ENCODE measurements at places on chromosomes 13 and 19.

- peak; percentile 5 for DNase-seq
These were observed 649.6 kb downstream of the SLITRK1 start for GRCh38 chr13:83232626-83233025.

DNA sequence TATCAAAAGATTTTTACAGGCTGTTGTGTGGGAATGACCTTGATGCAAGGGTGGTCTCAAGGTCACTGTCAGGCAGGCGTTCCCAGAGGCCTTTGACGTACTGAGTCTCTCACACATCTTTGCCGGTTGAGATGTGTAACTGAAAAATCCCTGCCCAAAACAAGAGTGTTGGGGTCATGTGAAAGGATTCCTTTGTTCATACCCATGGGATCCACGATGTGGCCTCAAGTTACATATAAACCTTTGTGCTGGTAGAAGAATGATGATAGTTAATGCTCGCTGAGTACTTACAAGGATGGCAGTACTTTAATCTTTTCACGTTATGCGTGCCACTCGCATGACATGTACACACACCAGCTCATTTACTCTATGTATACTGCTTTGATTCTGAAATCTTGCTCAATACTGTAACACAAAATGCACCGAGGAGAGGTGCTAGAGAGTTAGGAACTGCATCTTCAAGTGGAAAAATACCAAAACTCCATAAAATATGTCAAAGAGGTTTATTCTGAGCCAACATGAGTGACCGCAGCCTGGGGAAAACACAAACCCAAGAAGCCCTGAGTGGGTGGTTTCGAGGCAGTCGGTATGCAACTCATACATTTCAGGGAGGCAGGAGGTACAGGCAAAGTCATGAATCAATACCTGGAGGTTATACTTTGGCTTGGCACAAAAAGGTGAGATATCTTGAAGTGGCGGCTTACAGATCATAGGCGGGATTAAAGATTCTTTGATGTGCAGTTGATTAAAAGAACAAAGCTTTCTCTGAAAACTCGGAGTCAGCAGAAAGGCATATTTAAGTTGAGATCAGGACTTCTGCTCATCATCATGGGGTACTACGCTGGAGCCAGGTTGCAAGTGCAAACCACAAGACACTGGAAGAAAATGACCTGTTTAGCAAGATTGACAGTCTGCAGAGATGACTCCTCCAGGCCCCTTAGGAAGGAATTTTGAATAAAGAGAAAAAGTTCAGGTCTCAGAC lies 87.4 kb upstream of the ARHGEF7 start:
- peak; percentile 55 for DNase-seq

DNA sequence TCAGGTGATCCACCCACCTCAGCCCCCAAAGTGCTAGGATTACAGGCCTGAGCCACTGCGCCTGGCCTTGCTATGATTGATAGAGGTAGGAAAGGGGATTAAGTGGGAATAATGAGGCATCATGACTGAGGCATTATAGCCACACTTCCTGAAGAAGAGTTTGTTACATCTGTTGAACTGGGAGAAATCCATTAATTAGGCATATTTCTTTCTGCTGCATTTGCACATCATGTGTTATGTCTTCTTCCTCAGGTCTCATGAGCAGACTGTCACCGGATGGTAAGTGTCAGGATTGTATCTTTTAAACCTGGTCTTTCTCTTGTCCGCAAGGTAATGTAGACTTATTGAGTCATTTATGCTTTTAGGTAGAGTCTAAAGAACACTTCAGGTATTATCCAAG lies 12.2 kb downstream of the EDDM13 start:
- DNase-seq = no peak

- peak; percentile 87 for DNase-seq
These were observed 368.4 kb downstream of the KLF12 start for GRCh38 chr13:73765651-73766384.

DNA sequence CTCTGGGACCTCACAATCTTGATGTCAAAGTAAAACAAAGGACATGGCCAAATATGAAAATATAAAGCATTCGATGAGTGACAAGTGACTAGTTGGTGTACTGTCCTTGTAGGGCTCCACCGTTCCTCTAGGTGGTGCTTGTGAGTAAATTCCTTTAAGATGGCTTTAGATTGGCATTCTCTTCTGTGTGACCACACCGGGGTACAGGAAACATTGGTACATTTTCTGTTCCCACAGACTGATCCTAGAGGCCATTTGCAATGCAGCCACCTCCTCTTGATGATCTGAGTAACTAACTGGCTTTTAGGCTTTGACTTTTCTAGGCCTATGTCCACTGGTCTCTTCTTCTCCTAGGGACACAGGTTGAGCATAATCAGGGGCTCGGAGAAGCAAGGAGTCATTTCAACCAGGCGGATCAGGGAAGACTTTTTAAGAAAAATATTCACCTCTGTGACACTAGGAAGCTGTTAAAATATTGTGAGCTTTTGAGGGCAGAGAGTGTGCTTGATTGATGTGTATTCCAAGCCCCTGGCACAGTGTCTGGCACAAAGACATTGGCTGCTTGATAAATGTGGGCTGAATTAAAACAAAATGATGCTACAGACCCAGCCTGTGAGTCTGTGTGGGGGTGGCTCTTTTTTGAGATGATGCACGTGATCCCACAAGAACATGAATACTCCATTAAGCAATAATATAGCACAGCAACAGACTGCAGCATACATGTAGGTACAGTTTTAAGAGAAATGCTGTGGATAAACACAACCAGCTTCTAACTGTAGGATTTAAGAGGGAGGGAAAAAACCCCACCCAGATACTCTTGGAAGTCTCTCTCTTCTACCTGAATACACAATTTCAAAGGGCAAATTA lies 21.0 kb downstream of the EPSTI1 start:
- DNase-seq = peak; percentile 37

DNA sequence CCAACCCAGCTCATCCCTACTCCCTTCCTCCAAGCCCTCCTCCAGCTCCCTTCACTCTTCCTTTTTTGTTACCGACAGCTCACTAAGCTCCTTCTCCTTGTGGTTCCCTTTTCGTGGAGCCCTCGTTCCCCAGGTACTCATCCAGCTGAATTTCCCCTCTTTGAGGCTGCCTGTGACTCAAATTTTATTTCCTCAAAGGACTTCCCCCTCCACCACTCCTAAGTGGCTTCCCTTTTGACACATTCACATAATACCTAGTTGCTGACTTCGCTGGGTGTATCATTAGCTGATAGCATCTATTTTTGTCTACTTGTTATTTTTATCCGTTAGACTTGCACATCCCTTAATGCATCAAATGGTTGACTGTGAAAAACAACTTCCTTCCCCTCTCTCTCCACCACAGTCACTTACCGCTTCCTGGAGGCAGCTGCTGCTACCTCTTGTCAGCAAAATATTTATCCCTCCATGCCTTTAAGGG lies 14.5 kb downstream of the FFAR2 start:
- DNase-seq = no peak

- DNase-seq = peak; percentile 98
These were observed at the start of gene EIF3K for GRCh38 chr19:38618590-38619360. TSS of gene EIF3K (plus strand) at chr19:38619188. CDS start at chr19:38619269, 81 bp downstream.

- peak; percentile 96 for DNase-seq
These were observed 71.9 kb upstream of the KLF12 start for GRCh38 chr13:74206061-74206561.

- no peak for DNase-seq
These were observed 8.4 kb downstream of the ZNF776 start for GRCh38 chr19:57755031-57755430.

GRCh38 chr19:40521276-40521675 lies 54.5 kb downstream of the SPTBN4 start:
- peak; percentile 42 for DNase-seq

- DNase-seq = peak; percentile 77
These were observed 1551.1 kb downstream of the EFNB2 start for GRCh38 chr13:104984296-104984818.

DNA sequence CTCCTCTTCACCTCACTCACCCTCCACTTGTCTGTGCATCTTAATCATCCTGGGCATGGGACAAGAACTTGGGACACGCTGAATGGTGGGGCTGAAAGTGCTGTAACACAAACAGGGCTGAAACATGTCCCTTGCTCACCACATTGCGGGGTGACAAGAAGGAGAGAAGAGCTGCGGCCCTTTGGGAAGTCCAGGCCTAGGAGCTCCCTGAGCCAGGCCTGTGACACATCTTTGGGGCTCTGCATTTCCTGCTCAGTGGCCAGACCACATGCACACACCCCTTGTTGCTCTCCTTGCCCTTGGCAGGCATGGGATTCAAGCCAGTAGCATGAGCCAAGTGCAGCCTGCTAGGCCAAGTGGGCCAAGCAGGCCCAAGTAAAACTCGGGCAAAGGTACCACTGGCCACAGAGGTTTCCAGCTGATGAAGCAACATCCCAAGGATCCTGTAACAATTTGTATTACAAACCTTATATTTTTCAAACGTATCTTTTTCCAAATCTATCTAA lies 1384.3 kb upstream of the PCDH20 start:
- no peak for DNase-seq

- no peak for DNase-seq
These were observed 446.4 kb downstream of the COG6 start for GRCh38 chr13:40101708-40102359.

DNA sequence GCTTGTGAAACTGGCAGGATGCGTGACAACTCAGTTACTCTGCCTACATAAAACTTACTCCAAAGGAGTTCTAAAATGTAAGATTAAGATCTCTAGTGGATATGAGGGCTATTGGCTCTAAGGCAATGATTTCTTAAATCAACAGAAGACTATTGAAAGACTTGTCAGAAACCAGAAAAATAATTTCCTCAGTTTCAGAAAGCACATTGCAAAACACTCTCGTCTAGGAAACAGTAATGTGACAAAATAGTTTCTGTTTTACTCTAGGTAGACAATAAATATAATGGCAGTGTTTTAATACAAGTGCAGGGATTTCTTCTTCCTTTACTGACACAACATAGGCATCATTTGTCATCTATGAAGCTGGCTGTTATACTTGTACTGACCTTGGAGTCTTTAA lies 230.1 kb downstream of the KCTD12 start:
- no peak for DNase-seq

- no peak for DNase-seq
These were observed 419.4 kb downstream of the UQCRFS1 start for GRCh38 chr19:28793391-28794168.

- no peak for DNase-seq
These were observed 209.5 kb upstream of the IPO5 start for GRCh38 chr13:97743938-97744337.

DNA sequence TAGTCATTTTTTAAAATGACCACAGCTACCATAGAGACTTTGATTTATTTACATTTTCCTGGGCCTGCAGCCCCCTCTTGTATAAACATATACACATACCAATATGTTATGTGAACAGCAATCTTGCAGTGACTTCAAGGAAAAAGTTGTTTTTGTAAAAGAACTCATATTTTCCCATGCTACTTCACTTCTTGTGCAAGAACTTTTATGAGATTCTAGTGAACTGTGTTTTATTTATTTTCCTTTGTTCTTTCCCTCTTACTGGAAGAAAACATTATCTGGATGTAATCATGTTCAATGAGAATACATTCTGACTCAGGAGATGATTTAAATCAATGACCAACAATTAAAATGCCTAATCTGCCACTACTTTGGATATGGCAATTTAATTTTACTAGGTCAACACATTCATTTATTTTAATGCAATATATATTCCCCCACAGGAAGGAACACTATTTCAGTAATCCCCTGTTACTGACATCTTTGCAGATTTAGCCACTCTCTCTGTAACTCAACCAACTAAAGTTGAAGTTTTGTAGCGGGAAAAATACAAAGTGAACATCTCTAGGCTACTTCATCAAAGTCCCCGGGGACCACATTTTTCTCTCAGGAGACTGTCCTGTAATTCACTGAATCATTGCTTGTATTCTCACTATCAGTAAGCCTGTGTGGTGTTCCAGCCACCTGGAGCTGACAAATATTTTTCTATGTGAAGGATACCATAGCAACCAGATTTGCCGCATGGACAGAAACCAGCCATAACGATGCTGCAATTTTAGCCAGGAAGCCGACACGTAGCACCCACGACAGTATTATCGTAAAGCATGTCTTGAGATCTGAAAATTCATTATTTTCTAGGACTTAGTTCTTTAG lies 90.5 kb downstream of the STARD13 start:
- peak; percentile 94 for DNase-seq

DNA sequence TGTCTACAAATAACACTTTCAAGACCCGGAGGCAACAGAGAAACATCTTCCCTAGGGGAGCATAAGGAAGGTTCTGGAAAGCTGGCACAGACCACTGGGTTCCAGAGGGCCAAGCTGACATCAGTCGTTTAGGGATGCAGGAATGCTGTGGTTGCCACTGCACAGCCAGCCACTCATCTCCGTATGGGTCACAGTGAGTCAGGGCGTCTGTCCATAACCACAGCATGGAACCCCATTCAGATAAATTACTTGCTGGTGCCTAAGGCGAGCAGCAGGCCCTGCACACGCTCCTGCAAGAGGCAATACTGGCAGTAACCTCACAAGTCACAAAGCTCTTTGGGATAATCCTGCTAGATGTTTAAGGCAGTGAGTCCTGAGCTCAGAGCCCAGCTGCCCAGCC lies 140.9 kb upstream of the UBL3 start:
- peak; percentile 99 for DNase-seq

GRCh38 chr13:98825659-98826058 lies 73.2 kb upstream of the SLC15A1 start:
- DNase-seq = no peak

- DNase-seq = peak; percentile 98
These were observed 67.4 kb downstream of the STK24 start for GRCh38 chr13:98509271-98510155.

- peak; percentile 77 for DNase-seq
These were observed 17.7 kb downstream of the SIAH3 start for GRCh38 chr13:45833663-45834375.

- DNase-seq = no peak
These were observed 953 bp downstream of the KCNN4 start for GRCh38 chr19:43779820-43780219.

DNA sequence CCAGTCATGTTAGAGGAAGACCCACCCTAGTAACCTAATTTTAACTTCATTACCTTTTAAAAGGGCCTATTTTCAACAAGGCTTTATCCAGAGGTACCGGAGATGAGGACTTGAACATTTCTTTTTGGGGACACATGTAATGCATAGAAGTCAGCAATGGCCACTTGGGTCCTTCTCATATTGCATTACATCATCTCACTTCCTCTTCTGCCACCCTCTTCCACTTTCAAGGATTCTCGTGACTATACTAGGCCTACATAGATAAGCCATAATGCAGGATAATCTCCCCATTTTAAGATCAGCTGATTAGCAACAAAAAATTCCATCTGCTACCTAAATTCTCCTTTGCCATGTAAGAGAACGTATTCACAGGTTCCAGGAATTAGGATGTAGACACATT lies 557.2 kb downstream of the KCTD12 start:
- no peak for DNase-seq

- DNase-seq = no peak
These were observed 1.8 kb upstream of the ICAM4 start for GRCh38 chr19:10284960-10285278.

DNA sequence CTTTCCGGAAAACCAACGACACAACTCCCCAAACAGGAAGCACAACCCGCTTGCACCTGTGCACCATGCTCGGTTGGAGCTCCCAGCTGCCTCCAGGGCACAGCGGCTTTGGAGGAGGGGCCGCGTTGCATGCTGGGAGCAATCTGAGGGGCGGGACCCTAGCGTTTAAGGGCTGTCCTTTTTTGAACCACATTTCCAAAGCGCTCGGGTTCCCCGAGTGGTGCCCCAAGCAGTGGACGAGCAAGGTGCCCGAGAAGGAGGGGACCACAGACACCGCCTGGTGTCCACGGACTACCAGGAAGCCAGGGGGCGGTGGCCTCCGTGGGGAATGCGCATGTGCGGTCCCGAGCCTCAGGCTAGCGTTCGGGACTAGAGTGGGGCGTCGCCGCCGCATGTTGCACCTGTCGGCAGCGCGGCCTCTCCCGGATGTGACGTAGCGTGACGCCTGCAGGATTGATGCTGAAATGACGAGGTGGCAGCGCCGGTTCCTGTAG lies 11.9 kb upstream of the ZNF57 start:
- DNase-seq = peak; percentile 8

GRCh38 chr19:42330241-42330711 lies 4.8 kb downstream of the MEGF8 start:
- peak; percentile 19 for DNase-seq

Measured in fibroblast of lung (primary cell).